Activated naive CD8-positive, alpha-beta T cell treated with anti-CD3 and anti-CD28 coated beads, Interleukin-2, amount 10 ng/mL, durations not matched to agents 7 days and 5 days (primary cell): ENCODE measurements at places on chromosomes 2 and 18. TPM values are rescaled to one million over a fixed set of nuclear protein-coding genes. Genes with fewer than 3 reads are reported as not detected.
A peak's percentile ranks its signal among the peaks of the same experiment; 100 is the strongest.

The MOB1A gene
- 178 TPM for total RNA-seq

The CFC1 gene
- not detected for total RNA-seq

The VWA3B gene
- total RNA-seq: not detected

The INHA gene
- total RNA-seq: not detected

The PSMG2 gene
- 97.2 TPM for total RNA-seq

The CNRIP1 gene
- not detected for total RNA-seq

The TXNDC2 gene
- not detected for total RNA-seq

The SPDYA gene
- total RNA-seq: 1.9 TPM

DNA sequence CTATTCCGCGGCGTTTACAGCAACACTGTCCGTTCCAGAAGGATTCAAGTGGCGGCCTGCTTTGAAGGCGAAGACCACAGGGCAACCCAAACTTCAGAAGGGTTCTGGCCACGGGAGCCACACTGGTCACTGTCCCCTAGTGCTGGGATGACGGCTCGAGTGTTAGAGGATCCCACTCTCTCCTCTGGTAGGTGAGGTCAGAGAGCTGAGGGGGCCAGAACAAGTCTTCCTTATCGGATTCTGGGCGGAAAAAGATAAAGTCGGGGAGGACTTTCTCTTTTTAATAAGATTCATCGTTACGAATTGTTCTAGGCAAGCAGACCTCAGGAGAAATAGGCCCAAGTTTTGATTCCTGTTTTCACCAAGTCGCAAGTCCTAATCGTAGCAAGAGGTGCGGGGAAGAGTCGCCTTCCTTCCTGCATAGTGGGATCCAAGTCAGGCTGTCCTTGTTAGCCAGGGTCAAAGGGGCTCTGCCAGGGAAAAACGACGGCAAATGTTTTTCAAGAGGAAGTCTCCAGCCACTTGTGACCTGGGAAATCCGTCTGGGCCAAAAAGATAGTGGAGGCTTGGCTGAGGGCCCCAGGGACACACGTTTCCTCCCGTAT, 864 bp upstream of the MYL12A start:
- H3K27me3 ChIP-seq: no peaks in the 10 kb centered on the region
- peak overlapping the region; percentile 99 for H3K27ac ChIP-seq

GRCh38 chr2:234467289-234467688, 29.6 kb downstream of the ARL4C start:
- H3K36me3 ChIP-seq: peaks cover 5% of the 10 kb centered on the region
- no peak for DNase-seq
- no peak overlapping the region for H3K4me3 ChIP-seq
- H3K27ac ChIP-seq: no peak overlapping the region
- H3K4me1 ChIP-seq: peaks cover 23% of the 10 kb centered on the region

DNA sequence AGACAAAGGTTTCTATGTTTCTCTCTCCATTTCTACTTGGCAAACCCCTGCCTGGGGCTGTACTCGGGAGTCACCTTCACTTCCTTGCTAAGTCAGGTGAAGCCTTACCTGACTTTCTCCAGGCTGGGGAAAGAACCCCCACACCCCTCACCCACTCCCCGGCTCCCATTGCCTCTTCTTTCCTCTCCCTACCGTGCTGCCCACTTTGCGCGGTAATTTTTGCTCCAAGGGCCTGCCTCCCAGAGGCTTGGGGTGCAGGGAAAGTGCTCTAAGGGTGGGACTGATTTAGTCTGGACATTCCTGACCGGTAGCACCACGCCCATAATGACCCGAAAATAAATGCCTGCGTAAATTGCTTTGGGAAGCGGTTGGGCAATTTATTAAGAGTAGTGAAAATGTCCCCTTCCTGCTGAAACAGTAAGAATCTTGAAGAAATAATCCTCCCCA, 49.1 kb upstream of the ATP6V1B1 start:
- no peaks in the 10 kb centered on the region for H3K36me3 ChIP-seq
- peak; percentile 28 for DNase-seq
- H3K27ac ChIP-seq: no peak overlapping the region
- H3K4me3 ChIP-seq: peak overlapping the region; percentile 72
- H3K27me3 ChIP-seq: peaks cover 92% of the 10 kb centered on the region

- no peak for DNase-seq
- H3K36me3 ChIP-seq: no peaks in the 10 kb centered on the region
- no peak overlapping the region for H3K27ac ChIP-seq
- no peaks in the 10 kb centered on the region for H3K4me1 ChIP-seq
These were observed 636.5 kb downstream of the CNTNAP5 start for GRCh38 chr2:124661558-124661957.

DNA sequence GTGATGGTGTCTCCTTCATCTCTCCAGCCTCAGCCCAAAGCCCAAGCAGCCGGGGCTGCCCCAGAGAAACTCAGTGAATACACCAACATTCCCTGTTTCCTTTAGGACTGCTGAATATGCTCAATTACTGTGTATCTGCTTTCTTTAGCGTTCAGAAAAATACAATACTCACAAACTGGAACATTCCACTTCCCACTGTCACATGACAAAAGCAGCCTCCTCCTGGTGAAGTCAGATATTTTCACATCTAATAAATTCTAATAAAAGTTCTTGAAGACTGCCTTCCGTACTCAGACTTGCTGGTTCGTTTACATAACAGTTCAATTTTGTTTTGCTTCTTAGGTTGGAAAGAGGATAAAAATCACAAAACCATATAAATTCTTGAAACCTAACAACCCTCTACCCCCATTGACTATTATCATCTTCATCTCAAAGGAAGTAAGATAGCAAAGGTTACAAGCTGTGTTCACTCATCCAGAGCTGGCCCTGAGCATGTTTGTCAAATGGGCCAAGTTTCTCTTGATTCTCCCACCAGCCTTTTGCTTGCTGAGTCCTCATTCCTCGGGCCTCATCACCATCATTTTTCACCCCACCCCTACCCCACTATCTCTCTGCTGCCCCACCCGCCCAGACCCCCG, 190.8 kb upstream of the HNRNPA3 start:
- H3K4me3 ChIP-seq: no peak overlapping the region
- H3K4me1 ChIP-seq: peaks cover 4% of the 10 kb centered on the region
- H3K27ac ChIP-seq: no peak overlapping the region
- no peaks in the 10 kb centered on the region for H3K36me3 ChIP-seq
- peaks cover 3% of the 10 kb centered on the region for H3K27me3 ChIP-seq
- no peak for DNase-seq

GRCh38 chr2:138501425-138502254, at the start of gene SPOPL:
TSS of gene SPOPL (plus strand) at chr2:138501770. CDS start at chr2:138550217, 48,447 bp downstream.
- H3K27me3 ChIP-seq: no peaks in the 10 kb centered on the region
- H3K36me3 ChIP-seq: peaks cover 11% of the 10 kb centered on the region
- H3K4me3 ChIP-seq: peak within 1 kb of the TSS; percentile 96

- H3K36me3 ChIP-seq: no peaks in the 10 kb centered on the region
- H3K4me1 ChIP-seq: peaks cover 1% of the 10 kb centered on the region
- no peak overlapping the region for H3K4me3 ChIP-seq
- no peaks in the 10 kb centered on the region for H3K27me3 ChIP-seq
- no peak for DNase-seq
These were observed 16.7 kb upstream of the LYPD6B start for GRCh38 chr2:149021761-149022160.

DNA sequence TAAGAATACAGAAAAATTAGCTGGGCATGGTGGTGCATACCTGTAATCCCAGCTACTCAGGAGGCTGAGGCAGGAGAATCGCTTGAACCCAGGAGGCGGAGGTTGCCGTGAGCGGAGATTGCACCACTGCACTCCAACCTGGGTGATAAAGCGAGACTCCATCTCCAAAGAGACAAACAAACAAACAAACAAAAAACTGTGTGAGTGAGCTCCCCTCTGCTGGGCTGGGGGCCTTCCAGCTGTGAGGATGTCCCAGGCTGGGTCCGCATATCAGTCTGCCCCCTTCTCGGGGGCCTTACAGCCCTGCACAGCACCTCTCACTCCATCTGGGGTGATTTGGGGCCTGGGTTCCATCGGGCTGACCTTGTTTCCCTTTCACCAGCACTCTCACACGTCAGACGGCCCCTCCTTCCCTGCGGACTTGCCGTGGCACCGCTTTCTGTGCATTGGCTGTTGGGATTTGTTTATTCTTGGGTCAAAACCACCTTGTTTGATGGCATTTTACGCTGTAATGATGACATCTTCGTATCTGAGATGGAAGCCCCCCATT, 2.8 kb upstream of the KLHL30 start:
- no peak overlapping the region for H3K27ac ChIP-seq
- no peaks in the 10 kb centered on the region for H3K36me3 ChIP-seq
- no peak overlapping the region for H3K4me3 ChIP-seq
- H3K4me1 ChIP-seq: no peaks in the 10 kb centered on the region
- no peak for DNase-seq

DNA sequence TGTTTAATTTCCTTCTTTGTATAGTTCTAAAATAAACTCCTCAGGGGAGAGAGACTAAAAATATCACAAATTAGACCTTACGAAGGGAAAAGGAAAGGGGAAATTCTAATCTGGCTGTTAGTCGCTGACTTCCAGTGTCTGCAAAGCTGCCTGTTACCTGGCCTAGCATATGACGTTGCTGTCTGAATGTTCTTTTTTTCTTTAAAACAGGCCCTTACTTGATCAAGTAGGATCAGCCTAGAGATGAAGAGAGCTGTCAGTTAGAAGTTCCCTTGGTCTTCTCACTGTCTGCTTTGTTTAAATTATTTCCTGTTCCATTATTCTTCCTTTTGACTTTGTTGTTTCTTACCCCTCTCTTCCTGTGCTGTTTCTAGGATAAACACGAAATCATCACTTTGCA, 11.2 kb downstream of the NCK2 start:
- no peak for DNase-seq
- peak overlapping the region; percentile 85 for H3K27ac ChIP-seq
- H3K36me3 ChIP-seq: peaks cover 40% of the 10 kb centered on the region
- peaks cover 74% of the 10 kb centered on the region for H3K4me1 ChIP-seq
- H3K4me3 ChIP-seq: peak overlapping the region; percentile 58

DNA sequence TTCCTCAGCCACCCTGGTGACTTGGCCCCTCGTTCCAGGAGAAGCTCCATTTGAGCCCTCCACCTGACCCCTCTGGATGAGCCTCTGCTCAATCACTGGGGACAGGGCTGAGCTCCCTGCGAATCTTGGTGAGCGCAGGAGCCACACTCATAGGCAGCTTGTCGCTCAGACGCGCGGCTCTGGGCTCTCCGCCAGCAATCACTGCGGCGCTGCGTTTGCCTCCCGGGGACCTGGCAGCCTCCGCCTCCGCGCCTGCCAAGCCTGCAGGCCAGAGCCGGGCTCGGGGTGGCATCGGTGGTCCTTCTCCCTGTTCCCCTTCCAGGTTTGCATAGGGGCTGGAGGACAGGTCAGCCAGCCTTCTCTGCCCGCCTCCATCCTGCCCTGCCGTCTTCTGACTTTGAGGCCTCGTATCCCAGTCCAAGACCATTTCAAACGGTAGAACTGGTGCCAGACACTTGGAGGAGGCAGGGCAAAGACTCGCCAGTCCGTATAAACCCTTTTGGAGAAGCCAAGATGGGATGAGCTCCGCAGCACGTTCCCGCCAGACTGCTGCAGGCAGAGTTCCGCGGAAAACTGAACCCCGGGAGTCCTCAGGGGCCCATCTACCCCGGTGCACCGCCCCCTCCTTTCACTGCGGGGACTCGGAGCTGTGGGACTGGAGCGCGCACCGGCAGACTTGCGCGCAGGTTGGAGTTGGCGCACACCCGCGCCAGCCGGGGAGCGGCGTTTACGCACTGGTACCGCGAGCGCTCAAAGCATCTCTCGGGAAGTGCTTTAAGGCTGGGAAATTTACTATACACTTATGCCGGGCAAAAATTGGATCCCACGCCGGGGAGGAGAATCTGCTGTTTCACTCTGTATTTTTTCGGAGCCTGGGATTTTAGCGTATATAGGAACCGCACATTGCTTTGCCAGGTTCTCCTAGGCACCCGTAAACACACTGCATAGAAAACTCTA, 1.1 kb upstream of the TACR1 start:
- H3K36me3 ChIP-seq: no peaks in the 10 kb centered on the region
- DNase-seq: peak; percentile 30
- H3K27me3 ChIP-seq: peaks cover 68% of the 10 kb centered on the region
- H3K4me1 ChIP-seq: peaks cover 2% of the 10 kb centered on the region
- H3K4me3 ChIP-seq: peak overlapping the region; percentile 19

- no peaks in the 10 kb centered on the region for H3K27me3 ChIP-seq
These were observed 64.3 kb upstream of the CYP26B1 start for GRCh38 chr2:72211777-72212485.

DNA sequence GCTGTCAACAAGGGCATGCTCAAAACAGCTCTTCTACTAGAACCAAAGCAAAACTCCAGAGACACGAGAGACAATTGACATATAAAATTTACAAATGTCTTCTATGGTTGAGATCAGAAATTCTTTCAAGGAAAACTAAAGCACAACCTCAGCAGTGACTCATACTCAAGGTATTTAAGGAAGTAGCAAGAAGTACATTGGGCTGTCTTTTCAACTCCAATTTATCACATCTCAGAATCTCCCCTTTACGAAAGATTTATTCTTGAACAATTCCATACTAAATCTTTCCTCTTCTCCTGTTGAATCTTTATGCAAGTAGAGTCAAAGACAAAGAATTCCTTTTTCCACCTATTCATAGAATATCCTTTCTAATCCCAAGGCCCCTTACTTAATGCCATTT, 324.0 kb downstream of the IRS1 start:
- no peak for DNase-seq
- H3K4me3 ChIP-seq: no peak overlapping the region
- H3K36me3 ChIP-seq: no peaks in the 10 kb centered on the region
- peaks cover 2% of the 10 kb centered on the region for H3K27me3 ChIP-seq
- H3K4me1 ChIP-seq: no peaks in the 10 kb centered on the region
